ENCODE measurements at places on chromosomes 16 and 17.

GRCh38 chr16:55530316-55530856 lies 21.5 kb downstream of the LPCAT2 start:
- DNase-seq: no peak

DNA sequence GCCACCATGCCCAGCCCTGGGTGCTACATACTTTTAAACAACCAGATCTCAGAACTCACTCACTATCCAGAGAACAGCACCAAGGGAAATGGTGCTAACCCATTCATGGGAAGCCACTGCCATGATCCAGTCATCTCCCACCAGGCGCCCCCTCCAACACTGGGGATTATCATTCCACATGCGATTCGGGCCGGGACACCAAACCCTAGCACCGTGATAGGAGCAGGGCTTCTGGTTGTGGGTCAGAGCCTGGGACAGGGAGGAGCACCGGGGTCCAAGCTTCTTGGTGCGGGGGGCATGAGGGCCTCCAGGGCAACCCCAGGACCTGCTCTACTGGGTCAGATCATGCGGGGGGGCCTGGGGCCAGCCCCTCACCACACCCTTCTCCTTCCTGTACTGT lies 4.5 kb downstream of the TMEM235 start:
- DNase-seq: no peak

GRCh38 chr17:1272701-1273100 lies 2.5 kb downstream of the BHLHA9 start:
- DNase-seq: no peak

DNA sequence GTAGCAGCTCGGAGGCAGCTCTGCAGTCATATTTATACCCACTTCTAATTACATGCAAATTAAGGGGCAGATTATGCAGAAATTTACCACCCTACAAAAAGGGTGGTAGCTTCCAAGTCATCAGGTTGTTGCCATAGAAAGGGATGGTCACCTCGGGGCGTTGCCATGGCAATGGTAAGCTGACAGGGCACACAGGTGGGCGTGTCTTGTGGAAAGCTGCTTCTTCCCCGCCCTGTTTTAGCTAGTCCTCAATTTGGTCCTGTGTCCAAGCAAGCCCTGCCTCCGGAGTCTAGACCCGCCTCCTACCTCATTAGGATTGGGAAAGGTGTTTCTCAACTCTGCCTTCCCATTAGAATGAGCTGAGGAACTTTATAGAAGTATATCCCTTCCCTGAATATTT lies 98.7 kb downstream of the HS3ST2 start:
- no peak for DNase-seq

GRCh38 chr17:3603119-3603869 lies 5.9 kb downstream of the TRPV1 start:
- DNase-seq: no peak

- no peak for DNase-seq
Observed at GRCh38 chr17:79160980-79161636, 86.5 kb downstream of the ENGASE start.

GRCh38 chr17:29650396-29650795 lies 27.7 kb upstream of the CORO6 start:
- no peak for DNase-seq

DNA sequence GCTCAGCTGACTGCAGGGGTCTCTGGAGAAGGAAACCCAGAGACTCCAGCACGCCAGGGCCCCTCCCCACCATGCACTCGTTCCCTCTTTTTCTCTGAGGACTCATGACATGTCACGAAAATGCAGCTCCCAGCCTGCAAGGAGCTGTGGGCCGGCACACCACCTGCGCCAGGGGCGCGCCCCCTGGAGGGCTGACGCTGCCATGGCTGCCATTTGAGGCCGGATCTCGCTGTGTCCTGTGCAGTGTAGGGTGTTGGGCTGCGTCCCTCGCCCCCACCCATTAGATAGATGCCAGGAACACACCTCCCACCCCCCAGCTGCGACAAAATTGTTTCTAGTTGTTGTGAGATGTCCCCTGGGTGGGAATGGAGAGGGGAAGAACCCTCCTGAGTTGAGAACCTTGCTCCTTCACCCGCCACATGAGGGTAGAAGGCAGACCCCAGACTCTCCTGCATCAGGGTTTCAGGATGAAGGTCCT lies 8.2 kb downstream of the SYNGR2 start:
- peak; percentile 52 for DNase-seq

- DNase-seq: no peak
Observed at GRCh38 chr17:58172369-58173071, 5.7 kb downstream of the OR4D2 start.

GRCh38 chr17:39761861-39762496 lies 24.2 kb downstream of the GRB7 start:
- DNase-seq: no peak

DNA sequence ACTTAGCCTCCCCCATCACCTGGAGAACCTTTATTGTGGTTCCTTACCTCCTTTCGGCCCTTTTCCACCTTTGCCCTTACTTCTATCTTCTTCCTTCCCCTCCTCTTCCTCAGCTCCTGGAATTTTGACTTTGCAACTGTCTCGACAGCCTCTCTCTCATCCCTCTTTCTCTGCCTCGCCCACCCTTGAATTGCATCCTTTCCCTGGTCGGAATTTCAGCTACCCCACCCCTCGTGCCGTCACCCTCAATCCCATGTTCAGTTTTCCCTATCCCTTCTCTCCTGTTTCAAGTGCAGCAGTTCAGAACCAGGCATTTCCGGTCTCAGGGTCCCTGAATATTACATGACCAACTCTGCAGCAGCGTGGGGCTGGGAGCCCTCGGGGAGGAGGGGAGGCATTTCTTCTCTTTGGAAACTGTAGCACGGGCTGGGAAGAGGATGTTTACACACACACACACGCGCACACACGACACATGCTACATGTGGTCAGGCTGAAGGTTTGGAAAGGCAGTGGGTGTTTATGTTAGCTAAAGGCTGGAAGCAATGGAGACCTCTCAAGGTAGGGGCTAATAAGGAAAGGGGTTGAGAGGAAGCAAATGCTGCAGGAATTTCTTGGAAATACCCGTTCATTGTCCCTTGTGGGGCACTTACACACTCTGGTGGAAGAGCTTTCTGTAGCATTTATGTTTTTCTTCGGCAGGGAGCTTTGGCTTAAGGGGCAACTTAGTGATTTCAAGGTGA lies 971 bp downstream of the MINK1 start:
- peak; percentile 26 for DNase-seq

DNA sequence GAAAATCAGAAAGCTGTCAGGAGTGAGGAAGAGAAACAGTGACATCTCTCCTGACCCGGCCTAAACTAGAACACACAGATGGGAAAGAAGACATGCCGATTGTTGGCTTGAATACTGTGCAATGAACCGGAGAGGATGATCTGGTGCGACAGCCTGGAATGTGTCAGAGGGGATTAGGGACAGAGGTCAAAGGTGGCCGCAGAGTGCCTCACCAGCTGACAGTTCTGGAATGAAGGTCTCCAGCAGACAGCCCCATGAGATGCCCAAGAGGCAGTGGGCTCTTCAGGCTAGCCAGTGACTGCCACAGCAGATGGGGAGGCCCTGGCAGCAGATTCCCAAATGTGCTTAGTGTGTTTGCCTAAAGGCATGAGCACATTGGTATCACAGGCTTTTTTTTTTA lies 623.2 kb downstream of the CDH8 start:
- no peak for DNase-seq

- DNase-seq: no peak
Observed at GRCh38 chr16:3281222-3281820, 2.0 kb upstream of the ZNF263 start.

DNA sequence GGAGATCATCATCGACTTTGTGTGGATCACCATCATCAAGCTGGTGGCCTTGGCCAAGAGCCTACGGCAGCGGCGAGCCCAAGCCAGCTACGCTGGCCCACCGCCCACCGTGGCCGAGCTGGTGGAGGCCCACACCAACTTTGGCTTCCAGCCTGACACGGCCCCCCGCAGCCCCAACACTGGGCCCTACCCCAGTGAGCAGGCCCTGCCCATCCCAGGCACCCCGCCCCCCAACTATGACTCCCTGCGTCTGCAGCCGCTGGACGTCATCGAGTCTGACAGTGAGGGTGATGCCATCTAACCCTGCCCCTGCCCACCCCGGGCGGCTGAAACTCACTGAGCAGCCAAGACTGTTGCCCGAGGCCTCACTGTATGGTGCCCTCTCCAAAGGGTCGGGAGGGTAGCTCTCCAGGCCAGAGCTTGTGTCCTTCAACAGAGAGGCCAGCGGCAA lies 72.5 kb downstream of the COG7 start:
- no peak for DNase-seq

DNA sequence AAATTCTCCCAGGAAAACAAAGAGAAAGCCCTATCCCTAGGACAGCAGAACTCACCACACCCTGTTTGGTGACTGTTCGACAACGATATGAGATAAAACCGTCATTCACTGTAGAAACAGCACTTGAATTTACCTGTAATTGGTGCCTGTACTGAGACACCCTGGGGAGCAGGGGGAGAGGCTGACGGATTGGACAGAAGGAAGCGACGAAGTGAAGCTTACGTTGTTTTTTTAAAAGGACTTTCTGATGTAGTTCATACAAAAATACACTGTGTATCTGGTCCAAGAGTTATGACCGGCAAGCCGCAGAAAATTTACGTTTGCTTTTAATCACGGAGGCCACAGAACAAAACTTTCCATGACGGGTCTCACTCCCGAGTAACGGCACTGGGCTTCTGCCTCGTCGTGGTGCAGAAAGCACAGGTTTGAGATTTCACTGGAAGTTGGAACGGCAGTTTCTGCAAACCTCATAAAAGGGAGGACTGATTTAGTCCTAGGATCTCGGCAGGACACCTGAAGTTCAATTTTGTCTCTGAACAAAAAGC lies 9.7 kb downstream of the NXN start:
- no peak for DNase-seq

DNA sequence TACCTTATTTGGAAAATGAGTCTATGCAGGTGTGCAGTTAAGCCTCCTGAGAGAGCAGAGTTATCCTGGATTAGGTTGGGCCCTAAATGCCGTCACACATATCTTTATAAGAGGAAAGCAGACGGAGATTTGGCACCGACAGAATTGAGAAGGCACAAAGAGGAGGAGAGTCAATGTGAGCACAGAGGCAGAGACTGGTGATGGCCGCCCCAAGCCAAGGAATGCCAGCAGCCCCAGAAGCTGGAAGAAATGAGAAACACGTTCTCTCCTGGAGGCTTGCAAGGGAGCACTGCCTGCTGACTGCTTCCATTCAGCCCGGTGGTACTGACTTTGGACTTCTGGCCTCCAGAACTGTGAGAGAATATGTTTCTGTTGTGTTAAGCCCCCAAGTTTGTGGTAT lies 3.2 kb downstream of the SLC46A1 start:
- no peak for DNase-seq

- no peak for DNase-seq
Observed at GRCh38 chr17:60311936-60312335, 80.0 kb downstream of the USP32 start.

- no peak for DNase-seq
Observed at GRCh38 chr16:7303660-7304200, 28.9 kb upstream of the RBFOX1 start.

- DNase-seq: no peak
Observed at GRCh38 chr16:89192956-89193575, 7.3 kb downstream of the SLC22A31 start.

DNA sequence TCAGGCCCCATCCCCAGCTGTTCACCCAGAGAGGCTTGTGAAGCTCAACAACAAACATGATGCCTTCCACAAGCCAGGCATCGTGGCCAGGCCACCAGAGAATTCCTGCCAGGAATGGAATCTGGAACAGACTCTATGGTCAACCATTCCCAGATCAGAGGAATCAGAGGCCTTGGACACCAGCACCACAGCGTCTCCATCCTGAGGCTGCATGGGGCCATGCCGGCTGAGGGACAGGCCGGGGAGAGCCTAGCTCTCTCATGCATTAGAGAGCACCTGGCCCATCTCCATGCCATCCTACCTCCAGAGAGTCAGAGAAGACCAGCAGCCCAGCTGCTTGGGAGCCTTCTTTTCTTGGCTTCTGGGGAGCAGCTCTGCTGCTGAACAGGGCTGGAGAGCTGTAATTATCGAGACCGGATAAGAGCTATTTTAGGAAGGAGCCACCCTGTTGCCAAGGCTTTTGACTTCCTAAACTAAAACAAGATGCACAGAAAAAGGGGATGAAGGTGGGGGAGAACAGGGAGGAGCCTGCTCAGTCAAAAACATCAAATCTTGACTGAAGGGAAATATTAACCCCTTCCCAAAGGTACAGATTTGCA lies 24.5 kb upstream of the MTMR4 start:
- DNase-seq: no peak

- no peak for DNase-seq
Observed at GRCh38 chr17:59366773-59367656, 35.6 kb downstream of the YPEL2 start.

- no peak for DNase-seq
Observed at GRCh38 chr17:41402161-41402560, 4.8 kb upstream of the KRT31 start.

DNA sequence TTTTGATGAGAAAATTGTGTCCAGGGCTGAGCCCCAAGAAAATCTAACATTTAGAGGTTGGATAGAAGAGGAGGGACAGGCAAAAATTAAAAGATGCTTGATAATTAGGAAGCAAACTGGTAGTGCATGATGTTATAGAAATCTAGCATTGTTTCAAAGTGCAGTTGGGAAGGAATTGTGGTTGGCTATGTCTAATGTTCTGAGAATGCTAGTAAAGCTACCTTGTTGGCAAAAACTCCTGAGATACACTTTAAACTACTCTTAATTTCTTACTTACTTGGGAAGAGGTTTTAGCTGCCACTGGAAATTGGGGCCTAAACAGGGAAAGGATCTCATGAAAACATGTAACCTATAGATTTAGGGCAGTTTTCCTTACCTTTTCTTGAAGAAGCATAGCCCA lies 48.3 kb downstream of the MAP2K4 start:
- DNase-seq: no peak

DNA sequence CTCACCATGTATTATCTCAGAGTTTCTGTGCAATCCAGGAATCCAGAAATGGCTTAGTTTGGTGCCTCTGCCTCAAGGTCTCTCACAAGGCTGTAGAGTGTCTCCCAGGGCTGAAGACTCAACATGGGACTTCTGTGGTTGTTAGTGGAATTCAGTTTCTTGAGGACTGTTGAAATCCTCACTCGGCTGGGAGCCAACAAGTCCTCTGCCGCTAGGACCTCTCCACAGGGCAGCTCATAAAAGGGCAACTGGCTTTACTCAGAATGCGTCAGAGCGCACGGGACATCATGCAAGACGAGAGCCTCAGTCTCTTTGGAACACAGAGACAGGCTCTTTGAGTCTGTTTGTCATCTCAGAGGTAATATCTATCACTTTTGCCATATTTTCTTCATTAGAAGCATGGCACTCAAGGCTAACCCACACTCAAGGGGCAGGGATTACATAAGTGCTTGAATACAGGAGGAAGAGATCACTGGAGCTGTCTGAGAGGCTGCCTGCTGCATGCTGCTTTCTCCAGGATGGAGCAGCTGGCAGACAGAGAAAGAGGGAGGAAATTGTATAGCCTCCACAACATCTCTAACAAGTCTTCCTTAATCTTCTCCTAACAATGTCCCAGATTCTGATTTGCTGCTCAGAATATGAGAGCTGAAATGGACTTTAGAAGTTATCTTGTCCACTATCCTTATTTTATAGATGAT lies 97.5 kb upstream of the ASIC2 start:
- no peak for DNase-seq

GRCh38 chr17:62478424-62478879 lies at the start of gene TLK2:
Gene TLK2, plus strand, starts transcription at chr17:62478825. Its CDS starts 2,301 bp downstream, at chr17:62481126.
- DNase-seq: peak; percentile 63

Data from midbrain (tissue), 1 donor.